Activated T-cell treated with anti-CD3 and anti-CD28 coated beads for 24 hours (primary cell): ENCODE measurements at places on chromosomes 16 and 17.

DNA sequence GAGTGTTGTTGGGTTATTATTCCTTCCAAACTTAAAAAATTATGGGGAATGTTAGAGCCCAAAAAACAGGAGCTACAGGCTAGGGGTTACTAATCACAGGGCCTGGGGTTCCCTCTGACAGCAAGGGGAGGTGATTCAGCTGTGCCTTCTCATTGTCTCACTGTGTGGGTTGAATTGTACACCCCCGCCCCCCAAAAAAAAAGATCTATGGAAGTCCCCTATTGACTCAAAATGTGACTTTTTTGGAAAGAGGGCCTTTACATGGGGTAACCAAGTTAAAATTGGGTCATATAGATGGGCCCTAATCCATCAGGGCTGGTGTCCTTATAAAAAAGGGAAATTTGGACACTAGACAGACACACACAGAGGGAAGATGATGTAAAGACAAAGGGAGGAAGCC is 190.2 kb downstream of the SOX9 start:
- no peak for DNase-seq

- DNase-seq, result no peak
These were observed at the start of gene HNF1B for GRCh38 chr17:37744961-37745800. Gene HNF1B, minus strand, starts transcription at chr17:37745059. Its CDS starts 175 bp downstream, at chr17:37744884.

DNA sequence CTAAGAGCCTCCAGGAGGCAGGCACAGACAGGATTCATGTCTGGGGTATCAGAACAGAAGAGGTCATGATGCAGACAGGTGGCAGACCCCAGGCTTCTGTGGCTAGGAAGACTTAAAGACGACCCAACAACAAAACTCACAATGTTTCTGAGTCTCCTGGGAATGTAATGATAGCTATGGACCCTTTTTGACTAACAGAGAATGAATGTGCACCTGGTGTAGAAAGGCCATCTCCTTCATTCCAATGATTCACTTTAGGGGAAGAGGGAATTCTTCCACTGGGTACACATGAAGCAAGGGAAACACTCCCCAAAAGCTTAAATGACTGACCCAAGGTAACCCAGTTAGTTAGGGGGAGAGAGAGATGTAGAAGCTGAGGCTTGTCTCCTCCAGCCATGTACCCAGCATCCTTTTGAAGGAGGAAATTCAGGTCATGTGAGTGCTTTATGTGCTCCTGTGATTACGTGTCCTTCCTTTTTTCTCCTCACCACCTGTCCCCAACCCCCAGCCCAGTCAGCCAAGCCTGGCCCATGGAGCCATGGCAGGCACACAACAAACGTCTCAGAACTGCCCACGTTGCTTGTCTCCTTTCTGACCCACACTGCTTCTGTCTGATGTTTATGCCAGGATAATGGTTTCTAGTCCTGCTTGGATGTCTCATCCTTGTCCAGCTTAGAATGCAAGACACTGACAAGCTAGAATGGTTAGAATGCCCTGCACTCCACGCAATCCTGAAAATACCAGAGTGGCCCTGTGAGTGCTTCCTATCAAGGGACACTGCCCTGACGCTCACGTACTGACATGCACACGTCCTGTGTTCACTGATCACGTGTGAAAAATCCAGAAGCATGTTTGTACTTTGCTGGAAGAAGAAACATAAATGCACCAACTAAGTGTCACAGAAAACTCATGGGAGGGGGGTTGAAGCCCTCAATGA is 156.4 kb downstream of the ZFHX3 start:
- DNase-seq, result no peak

GRCh38 chr17:59287891-59288290 is 43.6 kb upstream of the YPEL2 start:
- DNase-seq, result no peak

- DNase-seq, result no peak
These were observed 14.4 kb downstream of the SYCE1L start for GRCh38 chr16:77213542-77214106.

- DNase-seq, result no peak
These were observed 12.8 kb downstream of the FLYWCH2 start for GRCh38 chr16:2895813-2896212.

DNA sequence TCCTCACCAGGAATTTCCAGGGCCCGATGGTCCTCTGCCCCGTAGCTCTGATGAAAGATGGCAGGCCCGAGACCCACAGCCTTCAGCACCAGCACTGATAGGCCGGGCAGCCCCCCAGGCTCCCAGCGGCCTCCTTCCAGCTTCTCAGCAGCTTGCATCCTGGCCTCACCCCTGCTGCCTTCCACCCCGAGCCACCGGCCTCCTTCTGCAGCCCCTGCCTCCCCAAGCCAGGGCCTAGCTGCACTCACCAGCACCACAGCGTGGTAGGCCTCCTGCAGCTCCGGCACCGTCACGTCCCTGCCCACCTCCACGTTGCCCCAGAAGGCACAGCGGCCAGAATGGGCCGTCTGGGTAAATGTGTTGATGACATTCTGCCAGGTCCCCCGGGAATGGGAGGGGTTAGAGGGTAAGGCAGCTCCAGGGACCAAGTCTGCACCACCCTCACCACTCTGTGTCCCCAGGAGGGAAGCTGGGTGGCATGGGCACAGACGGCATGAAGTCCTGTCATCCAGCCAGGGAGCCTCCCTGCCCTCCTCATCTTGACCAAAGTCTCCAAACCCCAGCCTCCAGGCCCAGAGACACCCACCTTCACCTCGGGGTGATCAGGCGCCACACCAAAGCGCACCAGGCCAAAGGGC is 6.5 kb downstream of the FDXR start:
- DNase-seq, result no peak

DNA sequence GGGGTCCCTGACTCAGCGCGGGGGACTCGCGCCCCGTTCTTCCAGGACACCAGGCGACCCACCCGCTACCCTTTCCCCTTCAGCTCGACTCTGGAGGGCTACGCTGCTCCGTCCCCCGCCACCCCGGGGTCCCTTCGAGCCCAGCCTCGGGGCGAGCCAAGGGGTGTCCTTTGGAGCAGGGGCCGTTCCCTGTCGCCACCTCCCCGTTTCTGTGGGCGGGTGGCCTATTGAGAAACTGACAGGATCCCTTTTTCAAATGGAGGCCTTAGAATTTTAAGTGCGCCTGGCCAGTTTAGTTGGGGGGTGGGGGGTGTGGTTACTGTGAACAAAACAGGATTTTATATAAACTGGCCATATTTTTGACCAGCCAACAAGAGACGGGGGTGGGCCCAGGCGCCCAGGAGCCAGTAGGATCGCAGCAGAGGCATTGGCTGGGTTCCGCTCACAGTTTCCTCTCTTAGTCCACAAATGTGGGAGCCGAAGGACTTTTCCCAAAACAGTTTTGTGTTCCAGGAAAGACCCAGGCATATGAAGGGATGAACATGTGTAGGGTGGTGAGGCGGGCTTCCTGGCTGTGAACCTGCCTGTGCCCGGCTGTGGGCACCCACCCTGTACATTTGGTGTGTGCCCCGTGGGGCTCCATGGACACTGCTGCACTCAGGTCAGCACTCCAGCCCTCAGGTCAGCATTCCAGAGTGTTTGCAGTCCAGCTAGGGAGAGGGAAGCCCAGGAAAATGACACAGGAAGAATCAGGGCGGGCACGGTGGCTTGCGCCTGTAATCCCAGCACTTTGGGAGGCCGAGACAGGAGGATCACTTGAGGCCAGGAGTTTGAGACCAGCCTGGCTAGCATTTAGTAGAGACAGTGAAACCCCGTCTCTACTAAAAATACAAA is 722 bp upstream of the TIMP2 start:
- no peak for DNase-seq

DNA sequence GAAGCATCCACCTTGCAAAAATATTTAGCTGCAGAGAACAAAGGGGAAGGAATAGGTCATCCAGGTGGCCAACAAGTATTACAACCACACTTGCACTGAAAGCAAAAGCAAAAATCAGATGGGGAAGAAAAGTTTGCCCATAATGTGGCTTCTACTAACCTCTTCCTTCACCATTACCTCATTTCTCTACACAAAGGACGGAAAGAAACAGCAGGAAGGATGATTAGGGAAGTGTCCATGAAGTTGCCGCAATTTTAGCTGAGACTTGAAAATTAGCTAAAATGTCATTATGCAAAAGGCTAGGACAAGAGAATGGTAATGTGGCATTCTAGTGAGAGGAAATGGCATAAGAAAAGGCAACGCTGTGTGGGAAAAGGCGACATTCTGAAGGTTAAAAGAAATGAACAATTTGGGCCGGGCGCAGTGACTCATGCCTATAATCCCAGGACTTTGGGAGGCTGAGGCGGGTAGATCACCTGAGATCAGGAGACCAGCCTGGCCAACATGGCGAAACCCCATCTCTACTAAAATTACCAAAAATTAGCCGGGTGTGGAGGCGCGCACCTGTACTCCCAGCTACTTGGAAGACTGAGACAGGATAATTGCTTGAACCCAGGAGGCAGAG is 13.7 kb downstream of the KANSL1 start:
- DNase-seq, result no peak

DNA sequence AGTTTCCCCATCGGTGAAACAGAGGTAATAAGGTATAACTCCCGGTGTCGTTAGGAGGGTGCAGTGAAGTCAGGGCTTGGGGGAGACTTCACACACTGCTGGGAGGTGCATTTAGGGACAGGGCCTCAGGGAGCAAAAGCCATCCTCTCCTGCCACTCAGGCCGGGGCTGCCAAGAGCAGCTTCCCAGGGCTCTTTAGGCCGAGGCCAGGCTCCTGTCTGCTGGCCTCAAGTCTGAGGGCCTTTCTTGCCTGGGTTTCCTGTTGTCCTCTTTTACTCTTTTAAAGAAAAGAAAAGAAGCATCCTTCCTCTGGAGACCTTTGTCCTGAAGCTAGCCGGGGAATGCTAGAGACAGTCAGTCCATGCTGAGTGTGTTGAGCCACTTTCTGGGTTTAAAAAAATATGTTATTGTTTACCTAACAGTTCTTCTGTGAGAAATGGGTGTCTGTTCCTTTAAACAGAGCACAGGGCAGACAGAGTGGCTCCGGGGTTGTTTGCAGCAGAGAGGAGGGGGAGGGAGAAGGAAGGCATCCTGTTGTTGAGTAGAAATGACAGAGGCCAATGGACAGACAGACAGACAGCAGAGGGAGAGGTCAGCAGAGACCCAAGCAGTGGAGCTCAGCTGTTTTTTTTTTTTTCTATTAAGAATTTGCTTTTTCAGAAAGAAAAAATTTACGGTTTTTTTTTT is 79.1 kb downstream of the C17orf67 start:
- DNase-seq, result no peak
